ENCODE measurements at places on chromosomes 12 and 14. TPM values are rescaled to one million over a fixed set of nuclear protein-coding genes. Genes with fewer than 3 reads are reported as not detected.

DNA sequence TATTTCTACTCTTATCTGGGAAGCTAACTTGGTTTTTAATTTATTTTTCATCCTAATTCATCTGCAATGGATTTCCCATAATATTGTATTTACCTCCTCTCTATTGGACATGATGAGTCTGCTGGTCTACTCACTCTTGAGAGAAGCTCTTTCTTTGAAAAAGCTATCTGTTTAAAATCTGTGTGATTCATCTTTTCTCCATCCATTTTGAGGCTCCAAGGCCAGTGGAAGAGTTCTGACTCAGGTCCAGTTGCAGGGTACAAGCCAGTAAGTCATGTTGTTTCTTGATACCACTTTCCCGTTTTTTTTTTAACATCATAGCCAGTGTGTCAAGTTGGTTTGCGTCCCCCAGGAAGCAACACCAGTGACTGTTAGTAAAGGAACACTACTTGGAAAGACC is 160.3 kb upstream of the BMP4 start:
- H3K27ac ChIP-seq: no peak overlapping the region
- H3K36me3 ChIP-seq: no peaks in the 10 kb centered on the region
- H3K4me3 ChIP-seq: no peak overlapping the region
- DNase-seq: no peak
- no peaks in the 10 kb centered on the region for H3K4me1 ChIP-seq

- no peak overlapping the region for H3K27ac ChIP-seq
- H3K4me3 ChIP-seq: no peak overlapping the region
- H3K4me1 ChIP-seq: no peaks in the 10 kb centered on the region
Observed at GRCh38 chr12:5022025-5022424, 21.7 kb upstream of the KCNA5 start.

GRCh38 chr14:91521061-91521640 is 11.0 kb upstream of the PPP4R3A start:
- H3K4me1 ChIP-seq: no peaks in the 10 kb centered on the region
- no peak overlapping the region for H3K27ac ChIP-seq
- no peak overlapping the region for H3K4me3 ChIP-seq
- no peaks in the 10 kb centered on the region for H3K36me3 ChIP-seq
- no peaks in the 10 kb centered on the region for H3K27me3 ChIP-seq
- no peak for DNase-seq

GRCh38 chr14:75032939-75033338 is 18.3 kb downstream of the MLH3 start:
- H3K27ac ChIP-seq: no peak overlapping the region
- H3K27me3 ChIP-seq: no peaks in the 10 kb centered on the region
- no peaks in the 10 kb centered on the region for H3K36me3 ChIP-seq
- H3K4me1 ChIP-seq: no peaks in the 10 kb centered on the region
- no peak for DNase-seq

The HHIPL1 gene
- total RNA-seq: 5.9 TPM
